Lower leg skin (tissue), 4 donors: ENCODE measurements at places on chromosomes 6 and 20. TPM values are rescaled to one million over a fixed set of nuclear protein-coding genes. Genes with fewer than 3 reads are reported as not detected.

Gene MEI4
- total RNA-seq, result 0.05 TPM

Gene WFDC12
- total RNA-seq, result 11.6 TPM

Gene DLK2
- 46.1 TPM for total RNA-seq

DNA sequence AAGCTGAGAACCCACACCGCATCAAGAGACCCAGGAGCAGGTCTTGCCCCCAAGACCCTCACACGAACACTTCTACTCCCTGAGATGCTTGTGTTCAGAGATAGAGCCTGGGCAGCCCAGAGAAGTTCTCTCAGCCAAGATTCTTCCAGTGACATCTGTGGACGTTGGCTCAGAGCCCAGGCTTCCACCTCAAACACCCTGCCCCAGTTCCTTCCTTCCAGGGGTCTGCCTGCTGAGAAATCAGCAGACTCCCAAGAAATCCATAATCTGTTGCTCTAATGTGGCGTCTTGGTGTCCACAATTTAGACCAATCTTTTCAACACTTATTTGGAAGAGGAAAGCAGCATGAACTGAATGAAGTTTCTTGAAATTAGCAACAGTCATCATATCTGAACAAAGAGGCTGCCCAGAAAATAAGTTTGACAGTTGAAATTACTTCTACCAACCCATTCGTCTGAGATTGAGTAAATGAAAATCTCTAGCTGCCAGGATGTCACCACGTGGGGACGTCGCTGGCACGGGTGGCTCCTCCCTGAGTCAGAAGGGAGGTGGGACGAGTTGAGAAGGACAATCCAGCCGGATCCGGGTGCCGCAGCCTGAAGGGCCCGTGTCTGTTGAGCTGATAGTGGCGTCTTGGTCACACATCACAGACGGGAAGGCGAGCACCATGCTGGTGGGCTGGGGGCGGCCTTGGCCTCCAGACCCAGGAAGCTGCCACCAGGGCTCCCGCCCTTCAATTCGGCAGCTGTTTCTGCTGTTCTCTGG, 400.9 kb downstream of the TAF4 start:
- no peak for DNase-seq

DNA sequence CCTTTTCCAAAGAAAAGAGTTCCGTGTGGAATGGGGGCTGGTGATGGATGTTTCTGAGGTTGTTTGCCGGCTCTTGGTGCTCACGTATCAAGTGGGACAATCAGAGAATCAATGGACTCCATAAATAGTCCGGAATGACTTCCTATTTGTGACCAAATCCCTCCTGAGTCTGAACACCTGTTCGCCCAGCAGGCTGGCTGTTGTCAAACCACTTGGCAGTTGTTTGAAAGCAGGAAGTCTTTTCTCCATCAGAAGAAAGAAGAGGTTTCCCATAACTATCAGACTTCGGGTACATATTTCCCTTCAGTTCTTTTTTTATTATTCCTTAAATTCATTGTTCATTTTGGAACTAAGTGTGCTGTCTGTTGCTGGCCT, 154.7 kb upstream of the RIN2 start:
- no peak for DNase-seq
